ENCODE measurements at places on chromosomes 5 and 9.

DNA sequence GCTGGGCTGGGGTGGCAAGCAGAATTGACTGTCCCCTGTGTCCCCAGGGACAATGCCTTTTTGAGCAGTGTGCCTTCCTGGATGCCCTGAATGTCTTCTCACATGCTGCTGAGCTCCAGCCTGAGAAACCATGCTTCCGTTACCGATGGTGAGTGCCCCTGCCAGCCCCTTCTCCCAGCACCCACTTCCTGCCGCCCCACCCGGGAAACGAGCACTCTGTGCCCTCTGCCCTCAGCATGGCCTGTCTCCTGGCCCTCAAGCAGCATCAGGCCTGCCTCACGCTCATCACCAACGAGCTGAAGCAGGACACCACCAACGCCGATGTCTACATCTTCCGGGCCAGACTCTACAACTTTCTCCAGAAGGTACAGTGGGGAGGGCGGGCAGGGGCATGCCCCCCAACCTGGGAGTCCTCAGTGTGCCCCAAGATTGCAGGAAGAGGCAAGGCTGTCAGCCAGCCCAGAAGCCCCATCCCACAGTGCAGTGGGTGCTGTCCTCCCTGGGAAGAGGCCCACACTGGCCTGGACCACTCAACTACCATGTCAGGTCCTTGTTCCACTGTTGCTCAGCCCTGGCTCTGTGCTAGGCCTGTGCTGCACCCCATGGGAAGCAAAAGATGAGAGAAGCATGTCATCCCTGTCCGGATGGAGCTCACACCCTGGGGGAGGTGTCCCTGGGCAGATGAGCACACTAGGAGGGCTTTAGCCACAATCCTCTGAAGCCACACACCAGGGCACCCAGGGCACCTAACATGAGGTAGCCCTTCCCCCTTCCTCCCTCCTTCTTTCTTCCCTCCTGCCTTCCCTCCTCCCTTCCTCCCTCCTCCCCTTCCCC is 4.4 kb downstream of the TTC16 start:
- DNase-seq, result no peak

DNA sequence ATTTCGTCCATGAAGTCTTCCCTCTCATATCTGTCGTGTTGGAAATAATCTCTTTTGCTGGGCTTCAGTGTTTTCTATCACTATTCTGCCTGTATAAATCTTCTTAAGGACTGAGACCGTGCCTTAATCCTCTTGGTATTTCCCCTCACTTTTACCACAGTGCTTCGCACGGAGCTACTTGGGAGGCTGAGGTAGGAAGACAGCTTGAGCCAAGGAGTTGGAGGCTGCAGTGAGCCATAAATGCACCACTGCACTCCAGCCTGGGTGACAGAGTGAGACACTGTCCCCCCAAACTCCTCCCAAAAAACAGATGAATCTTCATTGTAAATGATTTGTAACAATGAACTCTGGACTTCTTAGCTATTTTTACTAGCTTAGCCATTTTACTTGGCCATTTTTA is 57.8 kb downstream of the PHAX start:
- no peak for DNase-seq

GRCh38 chr9:3875361-3876132 is 349.7 kb upstream of the RFX3 start:
- DNase-seq, result no peak

DNA sequence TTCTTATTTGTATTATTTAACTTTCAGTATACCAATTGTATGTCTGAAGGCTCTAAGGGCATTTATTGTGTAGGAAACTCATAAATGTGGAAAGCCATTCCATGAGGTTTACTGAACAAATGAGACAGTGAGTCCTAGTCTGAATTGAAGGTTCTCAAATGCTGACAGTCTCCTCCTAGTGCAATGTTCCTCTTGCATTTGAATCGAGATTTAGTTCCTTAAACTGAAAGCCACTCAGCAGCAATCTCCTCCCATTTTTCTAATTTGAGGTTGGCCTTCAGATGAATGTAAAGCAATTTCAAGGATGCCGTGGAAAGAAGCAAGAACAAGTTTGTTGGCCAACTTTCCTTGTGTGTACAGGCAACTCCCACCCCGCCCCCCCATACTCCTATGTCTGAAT is 493.2 kb upstream of the KLF4 start:
- no peak for DNase-seq

DNA sequence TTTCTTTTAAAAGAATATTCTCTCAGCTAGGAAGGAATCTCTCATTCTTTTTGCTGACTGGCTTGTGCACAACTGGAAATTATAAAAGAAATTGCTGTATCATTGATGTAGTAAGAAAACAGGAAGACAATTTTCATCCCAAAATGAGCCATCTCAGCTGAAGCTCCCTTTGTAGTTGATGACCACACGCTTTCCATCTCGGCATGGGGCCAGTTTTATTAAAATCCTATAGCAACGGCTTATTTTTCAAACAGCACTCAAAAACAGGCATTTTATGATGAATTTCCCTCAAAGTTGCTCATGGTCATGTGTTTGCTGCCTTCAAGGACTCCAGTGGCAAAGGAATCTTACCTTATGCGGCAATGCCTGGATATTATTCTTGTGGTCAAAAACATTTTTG is 62.4 kb upstream of the GLIS3 start:
- DNase-seq, result no peak

- DNase-seq, result no peak
These were observed 27.7 kb downstream of the HMGCR start for GRCh38 chr5:75364571-75365280.

DNA sequence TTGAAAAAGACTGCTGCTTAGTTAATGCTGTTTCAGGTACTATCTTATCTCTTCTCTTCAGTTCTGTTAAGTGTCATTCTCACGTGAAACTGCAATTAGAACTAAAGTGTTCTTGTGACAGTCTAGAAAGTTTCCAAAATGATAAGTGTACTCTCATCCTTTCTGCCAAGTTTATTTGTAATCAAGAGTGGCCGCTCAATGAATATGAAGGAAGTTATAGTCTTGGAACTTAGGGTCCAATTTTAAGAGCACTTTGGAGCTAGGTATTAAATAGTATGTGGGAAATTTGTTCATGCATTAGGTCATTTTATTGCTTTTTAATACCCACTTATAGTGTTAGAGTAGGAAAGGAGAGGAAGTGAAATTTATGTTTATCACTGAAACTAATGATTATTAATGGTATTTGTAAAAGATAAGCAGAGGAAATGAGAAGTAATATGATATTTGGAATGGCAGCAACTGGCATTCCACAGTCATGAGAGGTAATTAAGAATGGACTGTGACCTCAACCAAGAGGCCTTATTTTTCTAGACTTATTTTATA is 20.4 kb downstream of the XRCC4 start:
- no peak for DNase-seq

GRCh38 chr9:23686896-23687295 is 139.1 kb downstream of the ELAVL2 start:
- no peak for DNase-seq

DNA sequence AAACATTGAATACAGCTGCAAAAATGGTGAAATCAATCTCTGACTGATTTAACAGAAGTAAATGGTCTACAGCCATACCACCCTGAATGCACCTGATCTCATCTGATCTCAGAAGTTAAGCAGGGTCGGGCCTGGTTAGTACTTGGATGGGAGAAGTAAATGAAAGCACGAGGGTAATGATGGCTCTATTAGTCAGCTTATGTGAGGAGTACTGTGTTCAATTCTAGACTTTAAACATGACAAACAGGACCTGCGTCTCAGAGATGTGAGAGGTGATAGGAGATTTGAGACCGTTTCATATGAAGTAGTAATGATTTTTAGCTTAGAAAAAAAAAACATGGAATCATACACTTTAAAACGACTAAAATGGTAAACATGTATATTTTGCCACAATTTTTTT is 77.1 kb upstream of the SUSD1 start:
- DNase-seq, result no peak

DNA sequence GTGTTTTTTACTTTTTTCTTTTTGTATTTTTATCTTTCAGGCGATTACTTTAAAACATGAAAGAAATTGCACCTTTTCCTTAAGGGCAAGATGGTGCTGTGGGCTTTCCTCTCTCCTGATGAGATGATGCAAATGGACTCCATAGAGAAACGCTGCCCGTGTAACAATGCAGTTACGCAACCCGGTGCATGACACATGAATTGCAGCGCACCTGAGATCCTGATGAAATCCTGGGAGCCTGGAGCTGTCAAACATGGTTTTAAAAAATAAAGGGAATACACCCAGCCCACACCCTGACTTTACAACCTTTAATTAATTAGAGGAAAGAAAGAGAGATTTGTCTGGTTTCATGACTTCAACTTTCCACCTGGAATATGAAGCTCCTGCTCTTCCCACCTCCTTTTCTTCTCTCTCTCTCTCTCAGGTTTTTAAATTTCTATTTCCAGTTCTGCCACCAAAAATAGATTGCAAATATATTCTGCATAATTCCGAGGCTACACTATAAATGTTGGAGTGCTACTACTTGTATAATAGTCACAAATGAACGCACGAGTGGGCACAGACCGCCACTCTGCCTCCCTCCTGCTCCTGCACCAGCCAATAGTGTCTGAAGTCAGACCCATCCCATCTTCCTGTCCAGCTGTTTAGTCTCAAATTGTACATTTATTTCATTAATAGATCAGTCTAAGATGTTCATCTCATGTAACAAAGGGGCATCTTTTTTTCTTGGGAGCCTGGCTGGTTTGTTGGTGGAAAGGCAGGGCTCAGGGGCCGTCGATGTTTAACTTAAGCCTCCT is 179.1 kb downstream of the AUH start:
- no peak for DNase-seq

DNA sequence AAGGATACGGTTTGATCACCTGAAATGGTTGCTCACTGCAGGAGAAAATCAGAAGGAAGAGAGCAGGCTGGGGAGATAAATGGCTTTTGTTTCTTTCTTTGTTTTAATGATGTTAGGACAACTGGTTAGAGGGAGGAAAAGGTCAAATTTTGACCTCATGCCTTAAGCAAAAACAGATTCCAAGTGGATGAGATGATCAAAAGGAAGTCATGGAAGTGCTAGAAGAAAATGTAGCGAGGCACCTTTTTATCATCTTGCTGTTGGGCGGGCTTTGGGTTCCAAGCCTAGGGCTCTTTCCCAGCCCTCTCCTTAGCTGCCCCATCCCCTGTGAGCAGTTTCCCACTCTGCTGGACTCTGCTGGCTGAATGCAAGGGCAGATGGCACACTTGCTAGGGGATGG is 127.9 kb downstream of the ADAMTS2 start:
- DNase-seq, result no peak

DNA sequence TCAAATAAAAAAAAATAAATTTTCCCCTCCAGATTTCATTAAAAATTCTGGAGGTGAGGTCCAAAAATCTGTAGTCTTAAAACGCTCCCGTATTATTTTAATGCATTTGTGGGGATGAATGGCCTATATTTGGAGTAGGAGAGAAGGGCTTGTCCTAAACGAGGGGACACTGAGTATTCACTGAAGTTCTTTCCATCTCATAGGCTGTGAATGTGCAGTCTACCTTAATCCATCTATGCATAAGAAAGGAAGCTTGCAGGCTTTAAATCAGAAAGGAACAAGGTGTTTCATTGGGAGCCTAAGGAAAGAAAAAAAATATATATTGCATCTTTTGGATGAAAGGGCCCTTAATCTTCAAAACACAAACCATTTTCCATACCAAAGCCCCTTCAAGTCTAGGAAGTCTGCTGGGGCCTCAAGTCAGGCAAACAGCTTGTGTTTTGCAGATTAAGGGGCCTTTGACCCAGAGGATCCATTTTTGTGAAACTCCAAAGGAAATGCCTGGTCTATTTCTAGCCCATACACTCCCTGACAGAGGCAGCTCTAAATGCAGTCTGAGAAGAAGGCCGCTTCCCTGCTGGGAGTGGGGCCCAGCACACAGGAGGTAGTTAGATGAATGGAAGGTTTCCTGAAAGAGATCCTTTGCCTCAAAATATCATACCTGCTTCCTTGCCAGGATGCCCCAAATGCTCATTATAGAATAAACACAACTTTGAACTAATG is 35.6 kb downstream of the BRINP1 start:
- DNase-seq, result no peak

- DNase-seq, result no peak
These were observed 463.1 kb upstream of the CDH10 start for GRCh38 chr5:25107853-25108252.

GRCh38 chr5:171483551-171484135 is 64.2 kb downstream of the FGF18 start:
- DNase-seq, result no peak

DNA sequence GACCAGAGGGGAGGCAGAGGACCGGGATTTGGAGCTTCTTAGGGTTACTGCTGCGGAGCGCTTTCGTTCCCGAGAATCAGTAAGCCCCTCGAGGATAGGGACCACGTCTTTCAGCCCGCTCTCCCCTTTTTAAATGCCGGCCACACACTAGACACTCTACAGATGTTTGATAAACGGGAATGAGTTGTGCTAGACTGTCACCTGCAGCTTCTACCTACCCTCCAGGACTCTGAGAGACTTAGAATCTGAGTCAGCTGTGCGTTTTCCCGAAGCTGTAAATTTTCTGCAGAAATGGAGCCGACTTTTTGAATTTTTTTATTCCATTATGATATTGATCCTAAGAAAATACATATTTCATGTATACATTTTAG is 670 bp downstream of the CCDC171 start:
- DNase-seq, result no peak

DNA sequence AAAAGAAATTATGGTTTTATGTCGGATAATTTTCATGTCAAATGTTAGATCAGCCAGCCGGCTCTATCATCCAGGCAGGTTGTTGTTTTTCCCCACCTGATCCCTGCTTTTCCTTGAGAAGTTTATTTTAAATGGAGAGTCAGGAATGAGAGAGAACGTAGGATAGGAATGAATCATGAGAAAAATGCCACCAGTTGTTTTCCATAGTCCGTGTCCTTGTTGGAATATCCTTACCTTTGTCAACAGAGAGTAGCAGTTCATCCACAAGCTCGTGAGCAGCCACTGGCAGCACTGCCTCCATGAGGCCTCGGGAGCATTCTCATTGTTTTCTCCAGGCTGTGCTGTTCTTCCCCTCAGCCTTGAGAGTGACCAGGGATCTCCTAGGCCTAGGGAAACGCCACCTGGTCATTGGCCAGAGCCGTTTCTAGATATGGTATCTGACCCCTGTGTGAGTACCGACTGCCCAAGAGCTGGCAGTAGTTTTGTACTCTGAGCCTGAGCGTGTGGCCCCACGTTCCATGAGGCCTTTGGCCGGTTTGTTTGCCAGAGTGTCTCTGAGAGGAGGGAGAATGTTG is 293.3 kb downstream of the FANCC start:
- no peak for DNase-seq

DNA sequence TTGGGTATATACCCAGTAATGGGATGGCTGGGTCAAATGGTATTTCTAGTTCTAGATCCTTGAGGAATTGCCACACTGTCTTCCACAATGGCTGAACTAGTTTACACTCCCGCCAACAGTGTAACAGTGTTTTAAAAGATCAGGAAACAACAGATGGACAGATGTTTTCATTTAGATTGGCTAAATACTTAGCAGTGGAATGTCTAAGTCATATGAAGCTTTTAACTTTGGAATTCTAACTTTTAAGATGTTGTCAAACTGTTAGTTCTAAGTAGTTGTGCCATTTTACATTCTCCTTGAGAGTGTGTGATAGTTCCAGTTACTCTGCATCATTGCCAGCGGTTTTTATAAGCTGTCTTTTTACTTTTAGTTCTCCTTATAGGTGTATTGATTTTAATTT is 688.8 kb downstream of the SEMA5A start:
- no peak for DNase-seq

Data from stimulated activated CD8-positive, alpha-beta memory T cell treated with anti-CD3 and anti-CD28 coated beads, Interleukin-12 subunit alpha, Interleukin-12 subunit beta, amount 100 ng/mL, for 4 hours (primary cell).